ENCODE measurements at places on chromosomes 3 and 15.

DNA sequence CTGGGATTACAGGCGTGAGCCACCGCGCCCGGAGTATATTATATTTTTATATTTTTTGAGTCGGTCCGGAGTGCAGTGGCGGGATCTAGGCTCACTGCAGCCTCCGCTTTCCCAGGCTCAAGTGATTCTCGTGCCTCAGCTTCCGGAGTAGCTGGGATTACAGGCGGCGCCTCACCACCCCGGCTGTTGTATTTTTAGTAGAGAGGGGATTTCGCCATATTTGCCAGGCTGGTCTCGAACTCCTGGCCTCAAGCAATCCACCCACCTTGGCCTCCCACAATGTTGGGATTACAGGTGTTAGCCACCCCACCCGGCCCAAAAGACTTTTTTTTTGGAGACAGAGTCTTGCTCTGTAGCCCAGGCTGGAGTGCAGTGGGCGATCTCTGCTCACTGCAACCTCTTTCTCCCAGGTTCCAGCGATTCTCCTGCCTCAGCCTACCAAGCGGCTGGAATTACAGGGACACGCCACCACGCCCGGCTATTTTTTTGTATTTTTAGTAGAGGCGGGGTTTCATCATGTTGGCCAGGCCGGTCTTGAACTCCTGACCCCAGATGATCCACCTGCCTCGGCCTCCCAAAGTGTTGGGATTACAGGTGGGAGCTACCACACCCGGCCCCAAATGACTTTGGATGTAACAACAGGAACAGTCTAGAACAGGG lies 1.0 kb downstream of the ZNF589 start:
- peak; percentile 43 for DNase-seq

GRCh38 chr3:43627360-43627759 lies 5.5 kb upstream of the ANO10 start:
- DNase-seq: no peak

DNA sequence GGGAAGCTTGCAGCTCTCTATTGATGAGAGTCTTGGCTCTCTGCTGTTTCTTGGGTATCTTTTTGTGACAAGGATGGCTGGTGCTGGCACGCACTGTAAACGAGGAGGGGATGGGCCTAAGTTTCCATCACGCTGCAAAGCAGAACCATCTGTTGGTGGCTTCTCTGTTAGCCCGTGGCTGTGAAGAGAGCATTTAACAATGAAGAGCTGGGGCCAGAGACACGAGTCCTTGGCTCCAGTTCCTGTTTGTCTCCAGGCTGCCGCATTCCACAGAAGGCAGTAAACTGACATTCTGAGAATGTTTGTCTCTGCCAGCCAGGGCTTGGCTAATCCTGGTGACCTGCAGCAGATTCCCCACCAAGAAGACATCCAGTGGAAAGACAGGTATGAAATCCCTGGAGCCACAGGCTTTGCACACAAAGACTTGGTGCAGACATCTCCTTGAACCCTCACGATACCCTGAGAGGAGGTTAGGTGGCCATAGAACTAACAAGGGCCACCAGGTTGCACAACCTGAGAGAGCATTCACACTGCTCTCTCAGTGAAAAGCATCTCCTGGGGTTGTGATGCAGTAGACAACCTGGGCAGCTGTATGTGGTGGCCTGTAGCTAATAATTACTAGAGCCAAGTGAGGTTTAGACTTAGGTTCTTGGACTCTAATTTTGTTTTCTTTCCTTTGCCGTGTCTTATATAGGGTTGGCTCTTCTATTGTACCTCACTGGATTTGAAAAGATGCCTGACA lies 130.9 kb downstream of the ASB7 start:
- DNase-seq: no peak

DNA sequence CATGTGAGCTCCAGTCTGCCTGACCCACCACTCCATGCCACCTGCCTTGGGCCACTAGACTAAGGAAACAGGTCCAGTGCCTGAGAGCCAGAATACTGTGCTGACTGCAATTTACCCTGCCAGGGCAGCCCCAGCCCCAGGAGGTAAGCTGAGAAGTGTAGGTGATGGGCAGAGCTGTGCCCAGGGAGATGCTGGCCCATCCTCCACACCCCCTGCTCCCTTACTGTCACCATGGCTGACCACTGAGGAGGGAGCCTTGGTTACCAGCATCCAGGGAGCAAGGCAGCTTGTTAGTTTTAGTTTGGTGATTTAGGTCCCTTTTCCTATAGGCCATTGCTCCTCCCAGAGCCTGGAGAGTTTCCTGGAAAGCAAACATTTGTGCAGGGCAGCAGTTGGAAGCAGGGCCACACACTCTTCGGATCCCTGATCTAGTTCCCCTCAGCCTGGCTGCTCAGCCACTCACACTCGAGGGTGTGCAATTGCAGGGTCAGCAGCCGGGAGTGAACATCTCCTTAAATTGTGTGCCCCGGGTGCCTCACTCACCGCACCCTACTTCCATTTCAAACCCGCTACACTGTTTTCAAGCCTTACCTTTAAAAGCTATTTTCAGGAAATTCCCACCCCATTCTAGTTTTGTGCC lies 2.0 kb downstream of the GALNT15 start:
- DNase-seq: no peak

GRCh38 chr3:41199866-41200668 lies 762 bp downstream of the CTNNB1 start:
- peak; percentile 78 for DNase-seq

DNA sequence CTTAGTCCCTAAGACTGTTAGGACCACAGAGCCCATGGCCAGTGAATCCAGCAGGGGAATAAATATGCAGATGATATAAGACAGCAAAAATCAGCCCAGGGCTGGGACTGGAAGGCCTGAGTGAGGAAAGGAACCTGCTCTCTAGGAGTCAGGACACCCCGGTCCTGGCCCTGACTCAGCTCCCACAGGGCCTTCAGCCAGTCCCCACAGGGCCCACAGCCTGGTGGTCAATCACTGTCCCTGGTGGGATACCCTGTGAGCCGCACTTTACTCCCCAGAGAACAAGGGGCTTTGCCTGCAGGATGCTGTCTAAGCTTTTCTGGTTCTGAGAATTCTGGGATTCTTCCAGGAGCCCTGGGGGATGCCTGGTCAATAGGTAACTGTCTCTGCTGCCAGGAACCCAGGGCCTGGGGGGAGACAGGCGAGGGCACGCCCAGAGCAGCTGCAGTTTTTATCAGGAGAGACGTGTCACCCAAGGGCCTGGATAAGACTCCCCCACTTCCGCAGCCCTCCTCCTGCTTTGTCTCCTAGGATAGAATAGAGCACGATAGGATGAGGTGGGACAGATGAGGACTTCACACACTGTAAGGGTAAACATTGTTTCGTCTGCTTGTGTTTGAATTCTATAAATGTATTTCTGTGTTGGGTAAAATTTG lies 49.5 kb upstream of the MCF2L2 start:
- DNase-seq: no peak

DNA sequence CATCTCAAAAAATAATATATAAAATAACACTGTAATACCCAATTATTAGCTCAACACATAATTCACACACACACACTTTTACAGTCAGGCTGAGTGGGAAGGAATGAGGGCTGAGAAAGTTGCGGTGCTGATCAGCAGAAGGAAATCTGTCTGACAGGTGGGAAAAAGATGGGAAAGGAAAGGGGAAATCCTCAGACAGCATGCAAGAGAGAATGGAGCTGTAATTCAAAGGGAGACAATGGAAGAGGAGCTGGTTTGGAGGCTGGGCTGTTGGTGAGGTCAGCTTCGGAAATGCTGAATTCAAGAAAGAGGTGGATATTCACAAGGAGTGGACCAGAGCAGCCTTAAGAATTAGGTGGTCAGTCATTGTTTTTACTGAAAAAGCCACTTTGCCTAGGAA lies 121.6 kb upstream of the LMOD3 start:
- DNase-seq: no peak

DNA sequence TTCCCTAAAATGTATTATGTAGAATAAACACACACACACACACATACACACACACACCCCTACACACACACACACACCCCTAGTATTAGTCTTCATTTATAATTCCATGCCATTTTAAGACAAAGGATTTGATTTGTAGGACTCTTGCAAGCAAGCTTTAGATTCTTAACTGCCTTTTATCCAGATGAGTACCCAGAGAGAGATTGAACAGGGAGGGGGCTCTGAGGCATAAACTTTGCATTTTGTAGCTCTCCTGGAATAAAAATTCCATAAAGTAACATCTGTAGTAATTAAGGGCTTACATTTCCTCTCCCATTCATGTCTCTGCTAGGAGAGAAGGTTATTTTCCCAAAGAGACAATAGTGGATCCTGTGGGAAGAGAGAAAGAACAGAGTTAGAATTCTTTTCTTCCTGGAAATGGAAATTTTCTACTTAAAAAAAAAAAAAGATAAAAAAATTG lies 479.4 kb downstream of the RBMS3 start:
- no peak for DNase-seq

GRCh38 chr15:55873024-55873720 lies 120.2 kb downstream of the NEDD4 start:
- DNase-seq: no peak

Data from hematopoietic multipotent progenitor cell treated with erythropoietin and hydrocortisone succinate and interleukin-3 and kit ligand, for 4 days (in vitro differentiated cells).